ENCODE measurements at places on chromosomes 11 and 22.

GRCh38 chr11:27786331-27786730, 86.1 kb upstream of the BDNF start:
- DNase-seq, result no peak

DNA sequence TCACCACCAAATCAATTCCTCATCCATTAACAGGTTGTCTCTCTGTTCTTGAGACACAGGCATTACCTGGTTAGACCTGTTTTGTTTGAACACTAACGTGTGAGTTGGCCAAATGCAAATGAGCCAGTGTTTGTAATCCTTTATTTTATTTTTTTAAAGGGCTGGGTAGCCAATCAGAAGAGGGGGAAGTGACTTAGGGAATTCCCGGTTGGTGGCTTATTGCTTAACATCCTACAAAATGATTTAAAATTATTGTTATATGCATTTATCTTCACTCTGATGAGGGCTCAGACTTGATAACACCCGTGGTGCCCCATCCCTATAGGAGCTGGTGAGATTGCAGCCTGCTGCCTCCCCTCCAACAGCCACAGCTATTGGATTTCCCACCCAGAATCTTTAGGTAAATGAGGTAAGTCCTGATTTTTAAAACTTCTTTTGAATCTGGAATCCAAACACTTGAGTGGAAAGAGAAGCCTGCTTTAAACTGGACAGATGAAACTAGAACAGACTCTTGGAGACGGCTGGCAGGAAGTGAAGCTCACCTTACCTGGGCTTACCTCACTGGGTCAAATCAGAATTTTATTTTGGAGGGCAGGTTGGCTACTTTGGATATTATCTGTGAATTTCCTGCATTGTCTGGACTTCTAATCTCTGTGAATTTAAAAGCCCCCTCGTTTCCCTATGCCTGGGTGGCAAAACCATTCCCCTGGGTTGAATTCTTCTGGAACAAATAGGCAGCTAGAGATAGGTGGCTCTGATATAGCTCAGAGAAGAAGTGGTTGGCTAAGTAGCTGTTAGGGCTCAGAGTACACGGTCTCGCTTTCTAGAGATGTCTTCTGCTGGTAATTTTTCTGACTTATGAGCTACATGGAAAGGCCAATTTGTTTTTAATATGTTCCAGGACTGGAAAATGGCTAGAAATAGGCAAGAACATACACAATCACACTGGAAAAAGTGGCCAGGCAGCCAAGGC, at the start of gene EHF:
TSS of gene EHF (plus strand) at position 274 of the 973 bp plus-strand sequence. CDS start 21,538 bp downstream, outside the sequence.
- peak; percentile 96 for DNase-seq

DNA sequence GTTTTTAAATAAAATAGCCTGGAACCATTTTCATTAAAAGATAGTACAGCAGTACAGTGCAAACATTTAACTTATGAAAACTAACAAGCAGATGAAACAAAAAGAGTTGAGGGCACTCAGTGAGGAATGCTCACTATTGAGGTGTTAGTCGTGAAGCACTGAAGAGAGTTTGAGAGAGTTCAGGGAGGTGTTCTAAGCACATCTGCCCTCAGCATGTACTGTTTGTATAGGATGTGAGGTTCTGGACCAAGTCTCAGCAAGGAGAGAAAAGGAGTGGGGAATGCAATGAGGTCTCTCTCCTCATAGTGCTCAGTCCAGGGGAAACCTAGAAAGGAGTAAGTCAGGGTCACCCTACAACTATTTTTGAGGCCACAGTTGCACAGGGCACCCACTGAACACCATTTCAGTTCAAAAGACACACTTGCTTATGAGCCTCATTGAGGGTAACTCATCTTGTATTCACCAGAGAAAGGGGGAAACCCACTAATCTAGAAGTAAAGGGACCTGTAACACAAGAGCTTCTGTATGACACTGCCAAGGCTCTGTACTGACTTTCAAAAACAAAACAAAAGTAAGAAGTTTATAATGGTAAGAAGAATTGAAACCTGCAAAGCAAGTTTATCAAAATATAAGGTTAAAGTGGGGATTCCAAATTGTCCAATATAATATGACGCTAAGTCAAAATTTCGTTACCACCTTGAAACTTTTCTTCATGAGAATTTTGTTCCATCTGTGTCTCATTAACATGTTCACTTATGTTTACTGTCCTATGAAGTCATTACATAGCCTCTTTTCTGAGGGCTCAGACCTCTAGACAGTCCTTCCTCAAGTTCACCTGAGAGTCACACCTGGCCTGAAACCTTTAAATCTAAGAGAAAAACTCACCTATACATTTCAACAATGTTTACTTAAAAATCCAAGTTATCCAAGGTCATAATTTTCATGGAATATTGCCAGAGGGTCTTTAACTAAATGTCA, 275.3 kb downstream of the ETS1 start:
- DNase-seq, result no peak

DNA sequence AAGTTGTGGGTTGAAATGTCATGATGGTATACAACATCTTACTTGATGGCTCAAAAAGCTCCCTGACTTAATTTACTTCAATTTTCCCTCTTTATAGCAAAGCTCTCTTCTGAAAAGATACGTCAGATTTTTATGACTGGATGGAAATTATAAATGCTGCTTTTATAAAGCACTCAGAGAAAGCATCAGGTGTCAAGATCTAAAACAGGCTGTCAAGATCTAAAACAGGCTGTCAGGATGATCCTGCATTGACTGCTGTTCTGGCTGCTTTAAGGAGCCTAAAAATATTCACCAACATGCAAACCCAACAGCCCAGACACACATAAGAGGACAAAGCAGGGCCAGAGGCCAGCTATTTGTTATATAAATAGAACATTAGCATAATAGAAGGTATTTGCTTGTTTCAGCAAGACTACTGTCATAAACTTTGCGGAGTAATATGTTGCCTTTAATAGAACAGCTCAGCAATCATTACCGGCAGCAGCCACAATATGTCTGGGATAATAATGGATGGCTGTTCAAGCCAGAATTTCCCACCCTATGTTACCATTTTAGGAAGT, 77.3 kb upstream of the ANO5 start:
- peak; percentile 97 for DNase-seq

GRCh38 chr22:46250783-46251125, 661 bp upstream of the CDPF1 start:
- no peak for DNase-seq

GRCh38 chr11:11244470-11245080, 108.5 kb downstream of the CSNK2A3 start:
- peak; percentile 17 for DNase-seq

- DNase-seq, result no peak
Observed at GRCh38 chr11:25702417-25702816, 629.5 kb upstream of the ANO3 start.

GRCh38 chr11:27443227-27443626, 29.4 kb downstream of the LGR4 start:
- DNase-seq, result peak; percentile 34

DNA sequence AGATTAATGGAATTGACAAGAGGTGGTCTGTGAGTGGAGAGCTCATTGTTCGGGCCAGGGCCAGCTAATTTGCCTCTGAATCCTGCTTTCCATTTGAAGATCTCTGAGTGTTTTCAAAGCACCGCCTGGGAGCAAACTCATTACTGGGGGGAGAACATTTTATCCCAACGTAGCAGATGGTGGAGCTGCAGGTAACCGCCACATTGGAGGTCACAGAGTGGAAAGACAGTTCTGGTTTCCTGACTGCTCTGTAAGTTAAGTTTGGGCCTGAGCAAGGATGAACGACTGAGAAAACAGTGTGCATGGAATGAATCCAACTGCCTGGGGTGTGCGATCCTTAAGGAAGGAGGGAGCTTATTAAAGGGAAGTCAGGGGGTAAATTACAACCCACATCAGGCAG, 30.5 kb downstream of the LMO2 start:
- DNase-seq, result no peak

DNA sequence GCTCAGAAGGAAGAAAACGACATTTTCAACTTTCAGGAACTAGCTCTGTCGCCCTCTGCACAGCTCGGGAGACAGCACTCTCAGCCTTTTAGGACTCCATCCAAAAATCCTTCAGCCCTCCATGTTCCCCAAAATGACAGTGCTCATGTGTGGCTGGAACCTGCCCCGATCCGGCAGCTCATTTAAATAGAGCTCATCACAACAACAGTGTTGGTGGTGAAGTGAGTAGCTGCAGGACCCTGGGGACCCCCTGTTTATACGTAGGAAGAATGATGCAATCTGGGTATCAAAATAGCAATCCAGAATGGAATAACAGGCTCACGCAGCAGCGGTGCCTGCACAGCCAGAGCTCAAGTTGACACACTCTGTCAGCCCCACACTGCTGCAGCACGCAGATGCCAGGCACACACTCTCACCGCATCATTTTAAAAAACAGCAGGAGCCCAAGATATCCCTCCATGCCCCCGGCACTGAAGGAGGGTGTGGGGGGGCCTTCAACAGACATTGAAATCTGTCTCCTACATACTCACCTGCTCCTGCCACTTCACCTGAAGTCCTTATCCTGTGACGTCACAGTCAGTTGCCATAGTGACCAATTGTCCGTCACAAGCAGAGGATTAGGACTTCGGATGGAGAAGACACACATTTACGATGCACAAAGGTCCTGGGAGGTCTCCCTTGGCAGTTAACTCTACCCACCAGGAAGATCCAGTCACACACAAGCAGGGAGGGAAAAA, 24.0 kb downstream of the TRIM66 start:
- no peak for DNase-seq

DNA sequence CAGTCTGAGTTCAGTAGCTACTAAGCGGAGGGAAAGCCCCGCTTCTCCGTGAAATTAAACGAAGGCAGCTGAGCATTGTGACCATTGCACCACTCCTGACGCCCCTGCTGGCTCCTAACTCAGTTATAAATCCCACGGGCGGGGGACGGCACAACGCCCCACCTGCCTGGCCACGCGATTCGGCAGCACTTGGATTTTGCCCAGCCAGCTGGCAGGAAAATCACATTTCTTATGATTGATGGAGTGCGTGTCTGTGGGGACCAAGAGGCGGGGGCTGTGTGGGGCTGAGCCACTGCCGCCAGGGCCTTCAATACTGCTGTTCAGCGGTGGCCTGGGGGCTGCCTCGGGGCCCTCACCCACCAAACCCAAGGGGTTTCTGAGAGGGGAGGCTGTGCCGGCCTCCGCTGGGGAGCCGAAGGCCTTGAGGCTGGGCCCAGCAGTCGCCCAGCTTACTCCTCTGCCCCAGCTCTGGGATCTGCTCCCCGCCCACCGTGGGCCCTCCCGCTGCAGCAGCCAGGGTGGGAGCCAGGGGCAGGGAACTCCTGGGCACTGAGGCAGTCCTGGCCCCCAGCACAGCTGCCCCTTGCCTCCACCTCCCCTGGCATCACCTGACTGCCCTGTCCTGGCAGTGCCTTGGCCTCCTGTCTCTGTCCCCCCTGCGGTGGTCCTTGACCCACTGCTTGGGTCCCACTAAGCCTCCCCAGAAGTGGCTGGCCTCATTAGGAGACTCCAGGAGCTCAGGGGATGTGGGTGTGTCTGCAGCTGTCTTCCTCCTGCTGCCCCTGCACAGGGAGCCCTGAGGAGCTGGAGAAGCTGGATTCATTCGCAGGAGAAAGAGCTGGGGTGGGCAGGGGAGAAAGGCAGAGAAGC, 30.7 kb downstream of the SHISAL1 start:
- DNase-seq, result no peak

- peak; percentile 58 for DNase-seq
Observed at GRCh38 chr11:35305670-35306382, 113.5 kb downstream of the SLC1A2 start.

- DNase-seq, result peak; percentile 25
Observed at GRCh38 chr11:106988151-106989077, 29.9 kb downstream of the GUCY1A2 start.

DNA sequence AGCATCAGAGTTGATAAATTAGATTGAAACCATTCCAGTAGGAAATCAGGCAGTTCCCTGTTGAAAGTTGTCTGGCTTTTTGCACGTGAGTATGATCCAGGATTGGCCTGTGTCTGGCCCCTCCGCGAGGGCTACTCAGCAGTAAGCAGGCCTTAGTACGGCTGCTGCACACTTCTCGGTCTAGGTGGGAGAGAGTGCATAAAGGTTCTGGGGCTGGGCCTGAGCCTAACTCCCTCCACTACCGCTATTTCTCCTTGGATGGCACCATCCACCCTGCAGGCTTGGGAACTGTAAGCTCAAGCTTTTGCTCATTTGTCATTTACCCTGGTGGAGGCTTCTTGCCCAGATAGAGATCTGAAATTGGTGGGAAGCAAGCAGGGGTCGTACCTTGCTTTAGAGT, 22.0 kb downstream of the TUB start:
- DNase-seq, result no peak

DNA sequence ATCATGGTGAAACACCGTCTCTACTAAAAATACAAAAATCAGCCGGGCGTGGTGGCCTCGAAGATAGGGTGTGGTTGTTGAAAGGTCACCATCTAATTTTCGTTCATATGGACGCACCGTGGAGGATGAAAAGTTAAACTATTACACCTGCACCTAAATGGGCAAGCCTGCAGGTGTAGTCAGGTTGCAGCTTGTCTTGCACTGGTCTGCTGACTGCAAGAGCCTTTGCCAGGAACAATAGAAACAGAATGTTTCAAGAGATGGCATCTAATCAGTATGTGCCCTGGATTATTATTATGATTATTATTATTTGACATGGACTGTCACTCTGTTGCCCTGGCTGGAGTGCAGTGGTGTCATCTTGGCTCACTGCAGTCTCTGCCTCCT, 908 bp downstream of the NADSYN1 start:
- no peak for DNase-seq

DNA sequence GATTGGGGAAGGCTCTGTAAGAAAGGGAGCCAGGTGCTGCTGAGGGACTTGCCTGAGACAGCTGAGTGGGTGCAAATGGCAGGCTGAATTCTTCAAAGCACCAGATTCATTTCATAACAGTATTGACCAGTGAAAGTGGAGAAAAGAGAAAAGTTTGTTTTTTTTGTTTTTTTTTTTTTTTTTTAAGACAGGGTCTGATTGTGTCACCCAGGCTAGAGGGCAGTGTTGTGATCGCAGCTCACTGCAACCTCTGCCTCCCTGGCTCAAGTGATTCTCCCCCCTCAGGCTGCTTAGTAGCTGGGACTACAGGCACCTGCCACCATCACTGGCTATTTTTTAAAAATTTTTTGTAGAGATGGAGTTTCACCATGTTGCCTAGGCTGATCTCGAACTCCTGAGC, 494.0 kb downstream of the MIAT start:
- DNase-seq, result no peak

DNA sequence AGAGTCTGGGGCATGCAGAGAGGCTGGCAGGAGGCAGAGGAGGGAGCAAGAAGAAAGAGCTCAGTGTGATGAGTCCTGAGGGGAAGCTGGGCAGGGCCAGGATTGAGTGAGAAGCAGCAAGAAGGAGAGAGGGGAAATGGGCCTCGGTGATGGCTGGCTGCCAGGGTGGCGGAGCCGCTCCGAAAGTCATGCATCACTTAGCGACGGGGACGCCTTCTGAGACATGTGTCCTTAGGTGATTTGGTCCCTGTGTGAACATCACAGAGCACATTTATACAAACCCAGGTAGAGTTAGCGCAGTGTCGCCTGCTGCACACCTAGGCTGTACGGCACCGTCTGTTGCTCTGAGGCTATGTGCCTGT, 15.1 kb downstream of the TBC1D22A start:
- no peak for DNase-seq

- DNase-seq, result no peak
Observed at GRCh38 chr22:41401781-41402648, 20.3 kb downstream of the TEF start.

DNA sequence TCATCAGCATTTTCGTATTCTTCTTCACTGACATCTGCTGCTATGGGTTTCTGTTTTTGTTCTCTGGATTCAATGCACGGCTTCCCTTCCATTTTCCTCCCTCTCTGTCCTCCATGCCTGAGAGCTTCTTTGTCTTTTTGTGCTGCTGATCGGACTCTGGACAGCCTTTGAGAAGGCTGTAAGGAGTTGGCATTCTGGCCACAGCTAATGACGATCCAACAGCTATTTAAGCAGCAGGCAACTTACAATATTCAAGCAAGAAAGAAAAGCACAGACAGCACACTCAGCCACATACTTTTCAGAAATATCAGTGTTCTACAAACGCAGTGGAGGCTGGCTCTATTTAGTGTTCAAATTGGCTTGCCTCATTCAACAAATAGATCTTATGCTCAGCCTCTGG, 60.9 kb upstream of the ZC3H12C start:
- DNase-seq, result no peak

All from NCI-H526 (cell line).